Smooth muscle cell of the pulmonary artery (primary cell): ENCODE measurements at places on chromosomes 13 and 19. TPM values are rescaled to one million over a fixed set of nuclear protein-coding genes. Genes with fewer than 3 reads are reported as not detected.

The FXYD1 gene
- 4.2 TPM in 2 replicates for total RNA-seq

The NLRP9 gene
- total RNA-seq, result not detected in 2 replicates

The NPHS1 gene
- not detected in 2 replicates for total RNA-seq

The ZNF571 gene
- total RNA-seq, result 3.2 and 3.7 TPM in 2 replicates

The MBD3L2 gene
- not detected in 2 replicates for total RNA-seq

The GDF15 gene
- total RNA-seq, result 78.5 and 124 TPM in 2 replicates

The GPR4 gene
- 0.53 and 0.78 TPM in 2 replicates for total RNA-seq

The SLC7A9 gene
- total RNA-seq, result 0.07 and 0.20 TPM in 2 replicates

The VN1R4 gene
- total RNA-seq, result not detected in 2 replicates

The SPACA4 gene
- not detected in 2 replicates for total RNA-seq
